ENCODE measurements at places on chromosomes 7 and 10.

GRCh38 chr7:44847920-44848634 is at the start of gene H2AZ2:
Gene H2AZ2, minus strand, starts transcription at chr7:44848087. Its CDS starts 116 bp downstream, at chr7:44847971.
- peak; percentile 99 for DNase-seq

DNA sequence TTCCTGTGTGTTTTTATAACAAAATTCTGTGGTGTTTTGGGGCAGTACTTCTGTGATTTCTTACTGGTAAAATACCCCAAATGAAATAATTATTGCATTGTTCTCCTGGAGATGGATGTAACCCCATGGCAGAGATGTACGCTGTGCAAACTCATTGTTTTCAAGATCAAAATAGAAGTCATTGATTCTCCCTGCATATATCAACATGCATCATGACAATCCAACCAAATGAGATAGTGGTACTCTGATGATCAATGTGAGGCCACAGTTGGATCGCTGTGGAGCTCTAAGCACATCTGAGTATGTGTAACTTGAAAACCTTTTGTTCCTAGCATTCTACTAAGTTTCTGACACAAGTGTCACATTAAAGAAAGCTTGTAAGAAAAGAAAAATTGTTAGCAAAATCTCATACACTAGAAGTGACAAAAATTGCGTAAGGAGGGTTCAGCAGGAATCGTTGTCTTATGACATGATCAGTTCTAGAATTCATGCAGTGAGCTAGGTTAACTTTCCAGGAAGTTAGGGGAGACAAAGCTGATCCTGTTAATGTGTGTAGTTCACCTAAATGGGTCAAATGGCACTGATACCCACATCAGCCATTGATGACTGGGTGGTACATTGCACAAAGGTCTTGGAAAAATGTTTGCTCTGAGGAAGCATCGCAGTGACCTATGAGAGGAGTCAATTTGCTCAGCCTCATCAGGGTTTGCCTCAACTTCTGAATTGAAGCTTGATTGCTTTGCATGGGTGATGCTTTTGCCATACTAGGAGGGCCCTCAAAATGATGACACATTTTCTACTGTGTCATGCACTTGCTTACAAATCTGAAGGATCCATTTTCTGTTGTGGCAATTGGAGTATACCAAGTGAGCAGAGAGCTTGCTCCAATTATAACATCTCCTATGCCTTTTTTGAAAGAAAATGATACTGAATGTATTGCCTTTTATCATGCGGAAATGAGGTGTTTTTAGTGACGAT is 145.1 kb downstream of the PLXDC2 start:
- DNase-seq: no peak

GRCh38 chr10:11793762-11794479 is 29.2 kb upstream of the PROSER2 start:
- no peak for DNase-seq

DNA sequence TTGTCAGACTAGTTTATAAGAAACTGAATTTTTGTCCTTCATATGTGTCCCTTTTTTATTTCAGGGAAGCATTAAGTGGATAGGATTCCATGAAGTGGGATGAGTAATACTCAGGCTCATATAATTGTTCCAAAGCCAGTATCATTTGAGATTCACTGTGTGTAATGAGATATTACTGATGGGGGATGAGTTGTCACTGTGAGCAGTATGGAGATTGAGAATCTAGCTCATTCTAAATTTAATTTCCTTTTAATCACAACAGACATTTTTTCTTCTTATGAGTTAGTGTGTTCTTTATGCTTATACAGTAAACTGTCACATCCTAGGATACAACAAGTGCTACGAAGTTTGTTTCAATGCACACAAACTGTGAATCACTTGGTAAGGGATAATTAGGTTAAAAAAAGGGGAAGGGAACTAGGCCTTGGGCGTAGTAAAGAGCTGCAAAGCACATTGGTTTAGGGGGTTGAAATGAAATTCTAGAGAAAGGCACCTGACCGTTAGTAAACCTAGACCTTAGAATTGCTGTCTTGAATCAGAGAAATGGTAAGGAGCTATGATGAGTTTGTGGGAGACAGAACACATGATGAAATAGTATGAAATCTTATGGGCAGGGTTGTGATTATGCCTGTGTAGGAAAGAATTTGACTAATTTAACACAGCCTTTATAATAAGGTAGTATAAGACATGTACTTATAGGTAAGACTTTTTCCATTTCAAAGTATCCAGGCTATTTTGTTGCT is 153.4 kb downstream of the MLLT10 start:
- DNase-seq: no peak

DNA sequence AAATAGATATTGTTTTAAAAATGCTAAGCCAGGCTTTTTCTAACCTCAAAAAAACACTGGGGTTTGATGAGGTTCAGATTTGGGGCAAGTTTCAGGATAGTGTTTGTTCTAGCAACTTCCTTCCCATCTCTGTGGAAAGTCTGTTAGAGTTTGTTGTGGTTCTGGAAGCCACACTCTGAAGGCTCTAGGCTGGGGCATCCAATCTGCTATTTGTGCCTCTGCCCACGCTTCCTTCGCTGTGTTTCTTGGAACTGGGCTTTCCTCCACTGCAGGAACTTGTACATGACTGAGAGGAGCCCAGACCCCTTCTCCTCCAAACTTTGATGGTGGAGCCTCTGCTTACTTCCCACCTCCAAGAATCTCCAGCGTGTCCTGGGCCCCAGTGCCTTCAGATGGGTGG is 108.5 kb upstream of the SLC25A13 start:
- no peak for DNase-seq

DNA sequence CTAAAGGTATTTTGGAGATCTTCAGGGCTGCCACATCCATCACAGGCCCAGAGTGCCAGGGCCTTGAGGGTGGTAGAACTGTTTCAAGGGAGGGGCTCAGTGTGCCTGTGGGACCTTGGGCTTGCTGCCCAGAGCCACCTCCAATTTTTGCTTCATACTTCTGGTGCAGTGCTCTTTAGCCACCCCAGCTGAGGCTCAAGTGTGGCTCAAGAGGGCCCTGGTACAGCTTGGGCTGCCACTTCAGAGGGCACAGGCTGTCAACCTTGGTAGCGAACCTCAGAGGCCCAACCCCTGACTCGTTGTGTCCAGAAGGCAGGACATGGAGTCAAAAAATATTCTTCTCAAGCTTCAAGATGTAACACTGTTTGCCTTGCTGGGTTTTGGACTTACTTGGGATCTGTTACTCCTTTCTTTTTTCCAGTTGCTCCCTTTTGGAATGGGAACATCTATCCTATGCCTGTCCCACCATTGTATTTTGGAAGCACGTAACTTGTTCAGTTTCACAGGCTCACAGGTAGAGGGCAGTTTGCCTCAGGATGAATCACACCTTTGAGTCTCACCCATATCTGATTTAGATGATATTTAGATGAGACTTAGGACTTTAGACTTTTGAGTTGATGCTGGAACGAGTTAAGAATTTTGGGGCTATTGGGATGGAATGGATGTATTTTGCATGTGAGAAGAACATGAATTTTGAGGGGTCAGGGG is 224.8 kb downstream of the RPS24 start:
- no peak for DNase-seq

DNA sequence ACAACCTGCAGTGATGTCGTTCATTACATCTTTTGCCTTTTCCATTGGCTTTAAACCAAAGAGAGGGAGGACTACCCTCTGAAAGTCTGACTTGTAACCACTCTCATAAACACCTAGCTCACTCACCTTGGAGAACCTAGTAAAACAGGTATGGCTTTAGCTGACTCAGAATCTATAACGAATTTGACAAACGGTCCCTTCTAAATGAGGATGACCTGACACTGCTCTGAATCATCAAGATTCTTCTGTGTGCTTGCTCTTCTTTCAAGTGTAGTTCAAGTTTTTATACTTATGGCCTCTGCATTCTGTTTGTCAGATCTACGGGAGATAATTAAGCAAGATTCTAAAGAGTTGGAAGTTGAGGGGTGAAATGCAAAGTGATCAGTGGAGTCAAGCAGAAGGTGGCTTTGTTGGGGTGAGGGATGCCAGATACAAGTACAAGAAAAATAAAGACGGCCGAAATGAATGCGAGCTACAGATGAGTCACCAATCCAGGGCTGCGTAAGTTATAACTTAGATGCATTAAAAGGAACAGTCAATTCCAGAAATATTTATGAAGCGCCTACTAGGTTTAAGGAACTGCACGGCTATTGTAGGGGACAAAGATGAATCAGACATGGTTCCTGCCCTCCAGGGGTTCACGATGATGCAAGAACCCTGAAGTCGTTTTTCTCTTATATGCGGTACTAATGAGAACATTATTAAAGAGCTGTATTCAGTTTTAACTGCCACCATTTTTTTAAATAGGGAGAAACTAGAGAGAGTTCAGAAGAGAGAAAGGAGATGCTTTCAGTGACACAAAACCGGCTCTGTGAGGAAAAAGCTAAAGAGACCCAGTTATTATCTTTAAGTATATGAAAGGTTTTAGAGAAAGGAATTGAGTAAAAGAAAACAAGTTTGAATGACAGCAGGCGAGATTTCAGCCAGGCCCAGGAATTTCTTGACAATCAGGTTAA is 6.5 kb downstream of the HIPK2 start:
- DNase-seq: no peak

DNA sequence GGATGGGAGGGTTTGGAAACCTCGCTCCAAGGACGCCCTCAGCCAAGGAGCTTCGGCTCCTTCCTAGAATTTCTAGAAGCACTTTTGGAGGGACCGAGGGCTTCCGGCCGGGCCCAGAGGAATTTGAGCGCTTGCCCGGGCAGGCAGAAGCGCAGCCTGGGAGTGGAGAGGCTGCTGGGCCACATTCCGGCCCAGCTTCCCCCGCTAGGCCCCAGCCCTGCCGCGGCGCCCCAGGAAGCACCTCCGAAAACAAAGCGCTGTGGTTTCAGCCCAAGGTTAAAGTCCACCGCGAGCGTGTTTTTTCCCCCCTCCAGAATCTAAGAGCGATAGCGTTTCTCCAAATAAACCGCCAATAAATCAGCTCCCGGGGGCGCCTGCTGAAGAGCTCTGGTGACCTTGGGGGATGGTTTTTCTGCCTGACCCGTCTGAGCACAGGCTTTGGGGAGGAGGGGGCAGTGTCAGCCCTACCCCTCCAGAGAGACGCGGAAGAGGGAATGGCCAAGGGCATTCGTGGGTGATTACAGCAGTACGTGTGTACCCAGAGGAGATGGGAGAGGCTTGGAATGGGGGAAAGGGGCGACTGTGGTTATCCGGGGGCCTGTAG is 5.7 kb upstream of the TNRC18 start:
- DNase-seq: no peak

GRCh38 chr10:111739125-111739873 is 444.3 kb downstream of the GPAM start:
- no peak for DNase-seq

DNA sequence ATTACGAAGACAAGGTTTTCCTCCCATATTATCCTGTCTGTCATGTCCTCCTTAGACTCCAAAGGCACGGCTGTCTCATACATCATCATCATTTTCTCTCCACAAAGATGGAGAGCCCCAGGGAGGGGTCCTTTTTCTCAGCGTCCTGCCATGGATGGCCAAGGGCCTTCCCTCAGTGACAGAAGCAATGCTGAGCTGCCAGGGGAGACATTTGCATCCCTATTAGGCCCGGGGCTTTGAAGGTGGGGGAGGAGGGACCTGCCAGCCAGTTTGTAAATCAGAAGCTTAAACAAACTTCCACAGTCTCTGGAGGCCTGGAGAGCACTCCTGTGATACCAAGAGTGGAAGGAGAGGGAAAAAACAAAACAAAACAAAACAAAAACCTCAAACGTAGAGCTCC is 112.4 kb upstream of the ADO start:
- DNase-seq: no peak

DNA sequence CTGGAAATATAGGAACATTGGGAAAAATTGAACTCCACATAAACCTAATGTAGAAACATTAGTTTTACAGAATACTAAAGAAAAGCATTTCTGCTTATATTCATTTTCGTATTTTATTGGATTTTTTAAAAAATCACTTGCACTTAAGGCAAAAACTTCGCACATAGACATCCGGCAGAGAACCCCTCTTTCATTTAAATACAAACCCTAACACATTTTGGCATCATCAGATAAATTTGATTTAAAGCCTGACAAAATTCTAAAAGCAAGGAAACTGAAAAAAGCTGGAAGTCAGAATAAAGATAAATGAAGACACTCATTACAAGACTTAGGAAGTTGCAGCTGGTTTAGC is 396 bp upstream of the EXOC4 start:
- no peak for DNase-seq

GRCh38 chr7:47890606-47891005 is 57.7 kb downstream of the PKD1L1 start:
- no peak for DNase-seq

GRCh38 chr7:147833970-147834369 is 756.6 kb upstream of the C7orf33 start:
- no peak for DNase-seq

DNA sequence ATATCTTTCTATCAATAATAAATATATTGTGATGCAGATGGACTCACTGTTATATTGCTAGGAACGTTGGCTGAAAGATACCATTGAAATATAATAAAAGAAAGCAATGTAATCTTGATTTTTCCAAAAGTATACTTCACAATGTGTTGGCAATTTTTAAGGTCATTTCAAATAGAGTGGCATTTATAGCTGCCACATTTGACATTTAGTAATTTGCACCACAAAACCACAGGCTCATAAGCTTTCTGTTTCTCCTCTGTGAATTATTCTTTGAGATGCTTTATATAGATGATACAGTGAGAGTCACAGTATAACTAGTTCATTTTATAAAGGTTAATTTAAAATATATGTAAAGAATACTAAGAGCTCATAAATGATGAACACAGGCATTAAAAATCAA is 44.6 kb downstream of the TMEM168 start:
- no peak for DNase-seq

GRCh38 chr7:99667179-99667578 is 12.6 kb downstream of the CYP3A5 start:
- no peak for DNase-seq

DNA sequence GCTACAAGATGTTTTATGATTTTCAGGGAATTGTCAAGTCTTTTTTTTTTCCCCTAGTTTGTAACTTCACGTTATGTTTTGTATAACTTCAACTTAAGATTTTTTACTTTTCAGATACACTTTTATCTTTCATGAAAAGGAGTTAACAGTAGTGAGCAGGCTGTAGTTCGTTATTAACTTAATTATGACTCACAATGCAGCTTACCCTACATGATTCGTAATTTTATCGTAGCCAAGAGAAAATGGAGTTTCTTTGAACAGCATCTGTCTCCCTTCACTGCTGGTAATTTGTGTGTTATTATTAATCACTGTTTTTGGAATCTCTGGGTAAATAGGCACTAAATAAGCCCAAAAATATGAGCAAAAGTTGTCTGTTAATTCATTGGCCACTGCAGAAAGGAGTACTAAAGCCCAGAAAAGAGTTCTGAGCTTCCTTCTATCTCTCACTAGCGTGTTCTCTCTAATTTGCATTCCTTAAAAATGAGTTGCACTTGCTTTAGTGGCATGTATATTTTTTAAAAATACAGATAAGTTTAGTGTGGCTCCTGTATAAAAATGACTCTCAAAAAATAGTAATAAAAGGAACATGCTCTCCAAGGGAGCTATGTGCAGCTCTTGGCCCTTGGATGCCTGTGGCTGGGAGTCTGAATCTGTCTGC is 36.1 kb downstream of the RALA start:
- DNase-seq: no peak

- no peak for DNase-seq
Measured at GRCh38 chr10:77415313-77415960, 222.2 kb downstream of the KCNMA1 start.
